ENCODE measurements at places on chromosomes 1 and 21. TPM values are rescaled to one million over a fixed set of nuclear protein-coding genes. Genes with fewer than 3 reads are reported as not detected.

Gene ZNF683
- total RNA-seq, result not detected

Gene FAAH
- 0.46 TPM for total RNA-seq

Gene A3GALT2
- not detected for total RNA-seq

Gene SLC9C2
- total RNA-seq, result not detected

Gene CLIC6
- total RNA-seq, result not detected

Gene ASTN1
- total RNA-seq, result not detected
